Dermis microvascular lymphatic vessel endothelial cell (primary cell): ENCODE measurements at places on chromosomes 4 and X.

- no peak for DNase-seq
These were observed 72.9 kb downstream of the WDR44 start for GRCh38 chrX:118418811-118419251.

- DNase-seq, result peak; percentile 41
These were observed 146.8 kb downstream of the DCLK2 start for GRCh38 chr4:150224896-150225591.

DNA sequence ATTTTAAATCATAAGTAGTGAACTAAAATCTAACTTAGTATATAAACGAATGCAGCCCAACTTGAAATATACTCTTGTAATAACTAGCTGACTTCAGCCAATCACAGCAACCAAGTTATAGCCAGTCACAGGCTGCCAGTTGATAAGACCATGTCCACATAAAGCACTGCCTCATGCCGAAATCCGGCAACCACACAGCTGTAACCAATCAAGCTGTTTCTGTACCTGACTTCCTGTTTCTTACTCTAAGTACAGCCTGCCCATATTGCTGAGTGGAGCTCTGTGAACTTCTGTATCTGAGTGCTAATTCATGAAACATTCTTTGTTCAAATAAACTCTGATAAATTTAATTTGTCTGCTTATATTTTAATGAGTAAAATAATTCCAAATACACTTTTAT is 805.3 kb upstream of the EPHA5 start:
- no peak for DNase-seq

DNA sequence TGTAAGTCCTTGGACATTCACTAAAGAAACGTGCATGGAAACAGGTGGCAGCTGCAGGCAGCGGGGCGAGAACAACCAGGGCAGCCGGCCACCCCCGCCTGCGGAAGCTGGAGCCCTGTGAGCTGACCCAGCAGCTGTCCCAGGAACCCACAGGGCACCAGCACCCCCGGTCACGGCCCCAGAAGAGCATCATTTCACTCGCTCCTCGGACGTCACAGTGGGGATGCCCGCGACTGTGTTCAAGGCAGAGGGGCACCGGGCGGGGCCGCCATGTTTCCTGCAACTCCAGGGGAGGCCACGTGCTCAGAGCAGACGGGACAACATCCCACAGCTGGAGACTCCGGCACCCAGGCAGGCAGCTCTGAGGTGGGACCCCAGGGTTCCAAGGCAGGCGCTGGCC is 45.0 kb upstream of the CPLX1 start:
- no peak for DNase-seq

DNA sequence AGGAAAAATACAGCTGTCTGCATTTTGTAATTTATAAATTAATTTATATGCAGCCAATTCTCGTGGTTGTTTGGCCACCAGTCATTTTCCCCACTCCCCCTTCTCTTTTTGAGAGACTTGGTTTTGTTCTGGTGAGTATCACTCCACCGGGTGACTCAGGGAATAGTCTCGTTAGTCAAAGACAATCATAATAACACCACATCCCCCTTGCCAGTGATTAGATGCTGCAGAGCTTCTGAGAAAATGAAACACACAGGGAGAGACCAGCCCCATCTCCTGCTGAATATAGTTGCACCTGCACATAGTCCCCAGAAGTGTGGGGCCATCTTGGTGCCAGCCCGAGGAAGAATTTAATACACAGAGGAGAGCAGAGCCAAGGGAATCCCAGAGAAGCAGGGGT is 8.0 kb upstream of the FNIP2 start:
- DNase-seq, result no peak

GRCh38 chr4:131046821-131047220 is 1950.9 kb downstream of the C4orf33 start:
- DNase-seq, result no peak

DNA sequence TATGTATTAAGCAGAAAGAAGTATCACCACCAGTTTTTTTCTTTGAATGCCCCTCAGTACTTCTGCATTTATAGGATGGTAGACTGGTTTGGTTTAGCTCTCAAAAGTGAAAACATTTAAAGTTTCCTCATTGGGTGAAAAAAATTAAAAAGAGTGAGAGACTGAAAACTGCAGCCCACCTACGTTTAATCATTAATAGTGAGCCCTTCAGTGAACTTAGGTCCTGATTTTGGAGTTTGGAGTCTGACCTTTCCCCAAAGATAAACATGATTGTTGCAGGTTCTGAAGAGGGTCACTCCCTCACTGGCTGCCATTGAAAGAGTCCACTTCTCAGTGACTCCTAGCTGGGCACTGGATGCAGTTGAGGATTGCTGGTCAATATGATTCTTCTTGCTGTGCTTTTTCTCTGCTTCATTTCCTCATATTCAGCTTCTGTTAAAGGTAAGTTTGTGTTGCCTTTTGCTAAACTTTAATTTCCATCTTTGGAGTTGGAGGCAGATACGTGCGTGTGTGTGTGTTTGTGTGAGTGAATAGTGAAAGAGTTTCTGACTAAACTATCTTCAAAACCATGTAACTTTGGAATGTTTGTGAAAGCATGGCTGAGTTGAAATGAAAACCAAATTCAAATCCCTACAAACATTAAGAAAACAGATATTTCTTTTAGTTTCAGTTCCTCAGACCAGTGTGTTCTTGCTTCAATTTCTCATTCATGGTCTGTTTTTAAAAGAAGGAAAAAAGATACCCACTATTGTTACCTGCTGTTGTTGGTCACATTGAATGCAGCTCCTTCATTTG is at the start of gene MTTP:
MTTP (plus strand) TSS at position 295 of the 795 bp plus-strand sequence; CDS start at position 381, 86 bp downstream.
- DNase-seq, result no peak

- no peak for DNase-seq
These were observed 922.0 kb downstream of the NLGN4X start for GRCh38 chrX:5306654-5307121.

GRCh38 chrX:68728186-68728585 is 80.7 kb downstream of the STARD8 start:
- no peak for DNase-seq

- DNase-seq, result no peak
These were observed 72.1 kb upstream of the SPANXC start for GRCh38 chrX:141314441-141314840.

- no peak for DNase-seq
These were observed 421.2 kb upstream of the TENM3 start for GRCh38 chr4:181822005-181822375.

DNA sequence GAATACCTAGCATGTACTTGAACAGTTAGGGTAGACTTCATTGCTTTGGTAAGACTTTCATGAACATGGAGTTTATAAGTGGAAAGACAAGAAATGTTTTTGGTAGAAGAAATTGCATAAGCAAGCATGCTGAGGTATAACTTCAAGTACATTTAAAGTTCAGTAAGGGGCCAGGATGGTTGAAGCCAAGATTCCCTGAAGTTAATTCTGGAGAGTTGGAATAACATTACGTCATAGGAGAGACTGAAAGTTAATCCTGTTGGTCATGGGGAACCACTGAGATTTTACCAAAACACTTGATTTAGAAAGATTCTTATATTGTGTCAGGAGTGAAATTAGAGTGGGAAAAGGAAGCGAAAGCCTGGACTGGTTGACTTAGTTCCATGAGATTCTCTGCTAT is 767.5 kb upstream of the MAGEB2 start:
- no peak for DNase-seq

- no peak for DNase-seq
These were observed 10.4 kb downstream of the RELL1 start for GRCh38 chr4:37675587-37676290.

- no peak for DNase-seq
These were observed 72.2 kb upstream of the GABRG1 start for GRCh38 chr4:46196086-46196485.

DNA sequence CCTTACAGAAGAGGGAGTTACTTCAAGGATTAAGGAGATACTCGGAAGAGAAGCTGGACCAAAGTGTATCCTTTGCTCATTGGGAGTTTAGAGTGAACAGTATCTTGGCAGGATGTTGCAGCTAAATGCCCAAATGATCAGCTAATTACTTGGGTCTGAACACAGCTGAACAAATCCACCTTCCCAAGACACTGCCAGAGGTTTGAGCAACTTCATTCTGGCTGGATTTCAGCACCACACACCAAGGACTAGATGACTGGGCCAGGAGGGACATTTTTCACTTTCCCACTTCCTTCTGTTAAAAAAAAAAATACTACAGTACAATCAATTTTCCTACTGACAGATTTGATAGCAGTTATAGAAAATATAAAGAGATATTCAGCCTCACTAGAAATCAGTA is 324.6 kb downstream of the MID1IP1 start:
- no peak for DNase-seq

- DNase-seq, result no peak
These were observed 199.0 kb downstream of the GPC3 start for GRCh38 chrX:133786382-133786781.

DNA sequence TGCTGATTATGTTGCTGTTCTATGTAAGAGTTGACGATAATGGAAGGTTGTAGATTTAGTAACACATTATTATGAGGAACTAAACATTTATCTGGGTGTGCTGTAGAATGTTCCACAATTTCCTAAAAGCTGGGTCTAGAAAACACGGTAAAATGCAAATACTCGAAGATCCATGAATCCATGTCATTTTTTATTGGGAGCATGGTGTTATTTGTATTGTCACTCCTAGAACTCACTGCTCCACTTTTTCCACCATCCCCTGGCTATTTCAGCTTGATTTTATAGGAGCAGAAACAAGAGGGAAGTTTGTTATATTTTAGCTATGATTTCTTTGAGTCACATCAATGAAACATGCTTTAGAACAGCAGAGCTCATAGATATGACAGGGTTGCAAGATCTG is 155.0 kb upstream of the ANK2 start:
- no peak for DNase-seq

DNA sequence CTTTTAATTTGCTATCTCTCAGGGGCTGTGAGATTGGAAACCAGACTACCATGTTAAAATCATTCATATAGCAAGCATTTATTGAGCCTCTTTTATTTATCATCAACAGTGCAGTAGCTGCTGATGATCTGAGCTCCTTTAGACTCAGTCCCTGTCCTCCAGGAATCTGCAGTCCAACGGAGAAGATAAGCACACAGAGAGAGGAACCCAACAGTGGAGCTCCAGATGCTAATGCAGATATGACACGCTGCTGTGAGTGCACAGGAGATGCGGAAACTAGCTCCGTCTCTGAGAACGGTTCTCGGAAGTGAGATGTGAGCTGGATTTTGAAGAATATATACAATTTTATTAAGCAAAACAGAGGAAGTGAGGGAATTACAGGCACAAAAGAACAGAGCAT is 35.4 kb downstream of the DCHS2 start:
- DNase-seq, result no peak

DNA sequence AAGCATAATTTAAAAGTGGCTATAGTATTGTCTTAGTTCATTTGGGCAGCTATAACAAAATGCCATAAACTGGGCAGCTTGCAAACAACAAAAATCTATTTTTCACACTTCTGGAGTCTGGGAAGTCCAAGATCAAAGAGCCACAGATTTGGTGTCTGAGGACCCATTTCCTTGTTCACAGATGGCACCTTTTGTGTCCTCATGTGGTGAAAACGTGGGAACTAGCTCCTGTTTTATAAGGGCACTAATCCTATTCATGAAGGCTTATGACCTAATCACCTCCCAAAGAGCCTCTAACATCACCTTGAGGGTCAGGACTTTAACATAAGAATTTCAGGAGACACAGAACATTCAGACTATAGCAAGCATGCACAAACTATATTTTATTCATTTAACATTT is 126.5 kb upstream of the WDFY3 start:
- DNase-seq, result no peak

DNA sequence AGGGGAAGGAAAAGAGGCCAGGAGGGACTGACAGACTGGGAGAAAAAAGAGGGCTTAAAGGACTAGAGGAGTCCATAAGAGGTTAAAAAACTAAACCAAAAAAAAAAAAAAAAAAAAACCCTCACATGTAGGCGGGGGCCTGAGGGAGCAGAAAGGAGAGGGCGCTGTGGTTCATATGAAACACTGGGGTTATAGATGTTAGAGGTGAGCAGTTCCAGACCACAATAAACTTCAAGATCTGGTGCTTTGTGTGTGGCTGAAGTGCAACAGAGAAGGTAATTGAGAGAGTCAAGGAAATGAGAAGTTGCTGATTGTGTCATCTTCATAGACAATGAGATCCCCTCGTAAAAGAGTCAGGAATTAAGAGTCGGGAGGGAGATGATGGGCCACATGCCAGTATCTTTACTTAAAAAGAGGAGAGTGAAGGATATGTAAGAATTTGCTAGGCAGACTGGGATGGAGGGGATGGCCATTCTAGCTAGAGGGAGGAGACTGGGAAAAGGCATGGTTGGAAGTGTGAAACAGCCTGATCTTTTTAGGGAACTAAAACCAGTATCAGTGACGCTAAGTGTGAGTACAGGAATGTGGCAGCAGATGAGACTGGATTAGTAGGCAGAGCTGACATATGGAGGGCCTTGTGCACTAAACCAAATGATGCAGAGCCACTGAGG is 18.4 kb upstream of the OGT start:
- no peak for DNase-seq

- DNase-seq, result no peak
These were observed 134.4 kb downstream of the AKAP4 start for GRCh38 chrX:50066318-50066937.

DNA sequence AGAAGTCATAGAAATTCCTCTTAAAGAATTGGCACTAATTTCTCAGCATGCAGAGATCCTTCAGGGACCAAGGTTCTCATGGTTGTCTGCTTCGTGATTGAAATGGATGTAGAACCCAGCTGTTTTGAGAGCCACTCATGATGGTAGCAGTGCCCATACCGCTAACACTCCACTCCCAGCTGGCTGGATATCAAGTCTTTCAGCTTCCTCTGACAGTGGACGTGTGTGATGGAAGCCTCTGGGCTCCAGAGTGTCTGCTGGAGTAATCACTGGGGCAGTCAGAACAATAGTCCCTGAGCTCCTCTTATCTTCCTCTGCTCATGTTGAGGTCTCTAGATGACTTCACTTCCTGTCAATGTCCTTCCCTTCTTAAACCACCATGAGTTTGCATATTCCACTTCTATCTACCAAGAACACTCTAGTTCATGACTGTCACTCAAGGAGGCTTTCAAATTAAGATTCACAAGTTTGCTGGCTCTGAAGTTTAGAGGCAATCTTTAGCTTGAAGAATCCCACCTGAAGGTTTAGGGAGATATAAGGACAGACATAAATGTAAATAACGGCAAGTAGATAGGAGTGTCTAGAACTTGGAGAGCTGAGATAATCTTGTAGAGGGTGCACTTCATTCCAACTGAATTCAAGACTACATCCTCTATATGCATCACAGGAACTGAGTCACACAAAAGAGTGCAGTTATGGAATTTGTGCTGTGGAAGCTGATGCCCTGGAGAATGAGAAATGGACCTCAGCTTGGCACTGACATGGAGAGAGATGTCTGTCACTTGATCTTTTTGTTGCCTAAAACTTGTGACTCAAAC is 64.5 kb upstream of the WDR1 start:
- DNase-seq, result peak; percentile 70

GRCh38 chrX:19882066-19882775 is 5.2 kb downstream of the SH3KBP1 start:
- DNase-seq, result no peak

DNA sequence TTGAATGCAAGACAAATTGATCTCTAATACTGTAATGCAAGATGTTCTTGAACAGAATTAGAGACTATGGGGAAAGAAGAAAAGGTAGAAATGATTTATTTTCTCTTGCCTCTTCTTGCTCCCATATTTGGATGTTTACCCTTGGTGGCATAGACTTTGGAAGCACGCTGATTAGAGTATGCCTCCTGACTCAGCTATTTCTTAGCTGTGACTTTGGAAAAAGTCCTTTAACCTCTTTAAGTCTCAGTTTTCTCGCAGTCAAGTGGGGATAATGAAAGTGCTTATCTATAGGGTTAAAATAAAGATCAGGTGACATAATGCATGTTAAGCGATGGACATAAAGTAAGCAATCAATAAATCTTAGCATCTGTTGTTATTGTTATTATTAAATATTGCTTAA is 545.5 kb downstream of the GLUD2 start:
- DNase-seq, result no peak

- DNase-seq, result no peak
These were observed 55.1 kb downstream of the DMD start for GRCh38 chrX:33156152-33156726.
